Left colon (tissue), 2 donors: ENCODE measurements at places on chromosomes 2 and 18.
A peak's percentile ranks its signal among the peaks of the same experiment; 100 is the strongest.

DNA sequence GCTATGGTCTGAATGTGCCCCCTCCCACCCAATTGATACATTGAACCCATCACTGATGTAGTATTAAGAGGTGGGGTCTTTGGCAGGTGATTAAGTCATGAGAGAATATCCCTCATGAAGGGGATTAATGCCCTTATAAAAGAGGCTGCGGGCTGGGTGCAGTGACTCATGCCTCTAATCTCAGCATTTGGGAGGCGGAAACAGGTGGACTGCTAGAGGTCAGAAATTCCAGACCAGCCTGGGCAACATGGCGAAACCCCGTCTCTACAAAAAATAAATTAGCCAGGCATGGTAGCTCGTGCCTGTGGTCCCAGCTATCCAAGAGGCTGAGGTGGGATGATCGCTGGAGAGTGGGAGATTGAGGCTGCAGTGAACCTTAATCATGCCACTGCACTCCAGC, 14.3 kb downstream of the POLR2D start:
- DNase-seq, result no peak

DNA sequence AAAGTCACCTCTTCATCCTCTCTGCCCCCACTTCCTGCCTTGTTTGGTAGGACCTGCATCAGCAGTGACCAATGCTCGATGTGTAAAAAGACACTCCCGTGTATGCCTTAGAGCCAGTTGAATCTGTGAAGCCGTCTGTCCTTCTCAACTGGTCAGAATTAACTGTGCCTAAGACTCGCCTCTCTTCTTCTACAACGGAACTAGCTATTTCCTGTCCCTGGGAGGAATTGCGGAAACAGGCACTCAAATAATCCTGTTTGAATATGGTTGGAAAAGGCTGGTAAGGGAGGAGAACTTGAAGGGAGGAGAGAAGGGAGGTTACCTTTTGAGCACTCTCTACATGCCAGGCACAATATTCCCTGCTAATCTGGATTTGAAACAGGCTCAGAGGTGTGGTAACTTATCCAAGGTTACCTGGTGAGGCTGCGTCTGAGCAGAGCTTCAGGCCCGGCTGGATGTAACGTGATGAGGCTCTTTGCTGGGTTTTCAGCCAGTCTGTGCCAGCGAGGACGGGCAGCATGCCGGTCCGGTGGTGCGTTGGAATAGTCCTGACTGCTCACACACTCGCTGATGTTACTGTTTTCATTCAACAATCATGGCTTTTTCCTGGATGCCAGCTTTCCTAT, 127.0 kb downstream of the FAM168B start:
- DNase-seq, result no peak

- DNase-seq, result no peak
Measured at GRCh38 chr18:73296686-73297085, 428.9 kb upstream of the NETO1 start.

GRCh38 chr18:50862401-50862800, 16.5 kb upstream of the ME2 start:
- DNase-seq, result no peak

DNA sequence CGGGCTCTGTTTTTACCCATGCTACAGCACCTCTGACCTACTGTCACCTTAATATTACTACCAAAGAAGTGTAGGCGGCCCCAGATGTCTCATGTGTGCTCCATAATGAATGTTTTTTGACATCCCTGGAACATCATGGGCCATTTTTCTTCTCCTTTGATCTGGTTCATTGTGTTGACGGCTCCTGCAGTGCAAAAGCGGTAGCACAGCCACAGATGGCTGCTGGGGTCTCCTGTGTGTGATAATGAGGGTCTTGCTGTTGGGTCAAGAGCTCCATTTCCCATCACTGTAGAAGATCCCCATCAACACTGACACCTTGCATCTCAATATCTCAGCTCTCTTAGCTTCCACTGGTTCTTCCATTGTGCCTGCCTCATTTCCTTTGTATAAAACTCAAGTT, 95.0 kb downstream of the CDH20 start:
- DNase-seq, result no peak

- no peak for DNase-seq
Measured at GRCh38 chr2:23269747-23270146, 115.2 kb upstream of the KLHL29 start.

GRCh38 chr18:50717563-50717962, 102.3 kb downstream of the MRO start:
- no peak for DNase-seq

DNA sequence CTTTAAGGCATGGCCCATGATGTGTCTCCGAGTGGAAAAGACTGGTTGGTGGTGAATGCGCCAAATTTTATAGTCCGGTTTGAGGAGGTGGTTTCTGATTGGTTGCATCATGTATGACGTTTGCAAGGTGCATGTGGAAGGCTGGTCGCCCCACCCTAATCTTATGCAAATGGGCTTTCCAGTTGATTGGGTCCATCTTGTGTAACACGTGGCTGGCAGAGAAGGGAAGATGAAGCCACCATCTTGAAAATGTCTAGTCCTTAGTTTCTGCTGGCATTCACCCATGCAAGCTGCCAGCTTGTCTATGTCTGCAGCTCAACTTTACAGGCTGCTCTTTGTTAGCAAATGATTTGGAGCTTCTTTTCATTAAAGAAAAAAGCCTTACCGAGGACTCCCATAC, 132.2 kb downstream of the PIK3C3 start:
- DNase-seq, result no peak

GRCh38 chr2:179843541-179843940, 17.9 kb downstream of the ZNF385B start:
- no peak for DNase-seq

DNA sequence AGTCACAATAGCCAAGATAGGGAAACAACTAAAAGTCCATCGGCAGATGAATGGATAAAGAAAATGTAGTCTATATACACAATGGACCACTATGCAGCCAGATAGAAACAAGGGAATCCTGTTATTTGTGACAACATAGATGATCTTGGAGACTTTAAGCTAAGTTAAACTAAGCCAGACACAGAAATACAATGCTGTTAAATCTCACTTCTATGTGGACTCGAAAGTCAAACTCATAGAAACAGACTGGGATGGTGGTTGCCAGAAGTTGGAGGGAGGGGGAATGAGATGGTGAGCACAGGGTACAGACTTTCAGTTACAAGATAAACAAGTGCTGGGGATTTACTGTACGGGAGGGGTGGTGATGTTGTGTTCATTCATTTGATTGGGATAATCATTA, 5.4 kb upstream of the CNDP1 start:
- no peak for DNase-seq

- no peak for DNase-seq
Measured at GRCh38 chr2:70513738-70514137, 39.9 kb downstream of the TGFA start.

GRCh38 chr2:49004036-49004626, 150.2 kb downstream of the FSHR start:
- no peak for DNase-seq

GRCh38 chr2:217277646-217278398, 418.0 kb upstream of the TNP1 start:
- DNase-seq, result peak; percentile 36

DNA sequence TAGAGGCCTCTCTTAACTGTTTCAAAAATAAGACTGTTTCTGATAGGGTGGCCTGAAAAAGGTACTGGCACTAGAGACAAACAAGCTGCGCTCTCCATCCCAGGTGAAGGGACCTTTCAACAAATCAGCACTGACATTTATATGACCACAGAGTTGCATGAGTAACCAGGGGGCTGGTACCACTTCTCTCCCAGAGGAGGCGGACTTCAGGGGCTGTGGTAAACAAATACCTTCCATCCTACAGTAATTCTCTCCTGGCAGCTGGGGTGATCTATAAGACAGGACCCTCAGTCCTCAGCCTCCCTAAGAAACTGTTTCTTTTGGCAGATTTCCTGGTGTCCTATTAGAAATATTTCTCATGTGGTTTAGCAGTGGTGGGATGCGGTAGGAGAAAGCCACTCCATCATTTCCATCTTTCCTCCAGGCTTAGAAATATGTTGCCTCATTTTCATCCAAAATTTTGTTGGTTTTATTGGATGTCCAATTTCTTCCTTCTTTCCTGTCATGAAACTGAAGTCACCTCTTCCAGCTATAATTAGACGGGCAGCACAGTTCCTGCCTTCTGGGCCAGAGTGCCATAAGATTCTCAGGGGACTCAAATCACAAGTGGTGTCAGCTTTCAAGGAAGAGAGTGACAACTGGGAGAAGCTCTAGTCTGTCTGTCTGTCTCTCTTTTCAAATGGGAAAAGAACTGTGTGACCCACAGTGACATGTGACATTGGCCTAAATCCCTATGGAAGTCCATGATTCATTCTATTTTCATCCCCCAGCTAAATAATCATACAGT, 96.4 kb downstream of the CYRIA start:
- no peak for DNase-seq

GRCh38 chr2:8676921-8677645, 4.8 kb upstream of the ID2 start:
- no peak for DNase-seq

DNA sequence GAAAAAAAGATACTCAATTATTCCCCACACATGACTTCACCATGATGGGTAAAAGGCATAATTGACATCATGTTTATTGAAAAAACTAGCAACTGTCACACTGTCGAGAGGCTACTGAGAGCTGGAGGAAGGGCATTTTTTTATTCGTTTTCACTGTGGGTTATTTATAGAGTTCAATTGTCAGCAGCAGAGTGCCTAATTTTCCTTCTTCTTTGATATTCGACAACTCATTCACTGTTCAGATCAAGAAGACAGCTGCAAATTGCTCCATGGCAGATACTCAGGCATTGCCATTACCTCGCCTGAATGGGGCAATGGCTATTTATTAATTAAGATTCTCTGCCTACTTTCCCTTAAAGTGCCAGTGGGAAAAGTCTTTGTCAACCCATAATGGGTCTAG, 197.5 kb upstream of the NRP2 start:
- no peak for DNase-seq

DNA sequence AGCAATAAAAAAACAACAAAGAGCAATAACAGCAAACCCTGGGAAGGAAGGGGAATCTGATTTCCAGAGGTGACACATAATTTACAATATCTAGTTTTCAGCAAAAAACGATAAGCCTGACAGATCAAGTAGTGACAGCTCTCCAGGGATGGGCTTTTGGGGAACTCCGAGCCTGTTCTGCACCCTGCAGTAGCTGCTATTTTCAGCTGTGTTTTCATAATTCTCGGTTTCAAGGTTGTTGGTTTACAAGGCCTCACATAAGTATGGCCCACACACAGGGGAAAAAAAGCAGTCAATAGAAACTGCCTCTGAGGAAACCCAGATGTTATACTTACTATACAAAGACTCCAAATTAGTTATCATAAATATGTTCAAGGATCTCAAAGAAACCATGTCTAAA, 67.7 kb upstream of the CTLA4 start:
- no peak for DNase-seq

DNA sequence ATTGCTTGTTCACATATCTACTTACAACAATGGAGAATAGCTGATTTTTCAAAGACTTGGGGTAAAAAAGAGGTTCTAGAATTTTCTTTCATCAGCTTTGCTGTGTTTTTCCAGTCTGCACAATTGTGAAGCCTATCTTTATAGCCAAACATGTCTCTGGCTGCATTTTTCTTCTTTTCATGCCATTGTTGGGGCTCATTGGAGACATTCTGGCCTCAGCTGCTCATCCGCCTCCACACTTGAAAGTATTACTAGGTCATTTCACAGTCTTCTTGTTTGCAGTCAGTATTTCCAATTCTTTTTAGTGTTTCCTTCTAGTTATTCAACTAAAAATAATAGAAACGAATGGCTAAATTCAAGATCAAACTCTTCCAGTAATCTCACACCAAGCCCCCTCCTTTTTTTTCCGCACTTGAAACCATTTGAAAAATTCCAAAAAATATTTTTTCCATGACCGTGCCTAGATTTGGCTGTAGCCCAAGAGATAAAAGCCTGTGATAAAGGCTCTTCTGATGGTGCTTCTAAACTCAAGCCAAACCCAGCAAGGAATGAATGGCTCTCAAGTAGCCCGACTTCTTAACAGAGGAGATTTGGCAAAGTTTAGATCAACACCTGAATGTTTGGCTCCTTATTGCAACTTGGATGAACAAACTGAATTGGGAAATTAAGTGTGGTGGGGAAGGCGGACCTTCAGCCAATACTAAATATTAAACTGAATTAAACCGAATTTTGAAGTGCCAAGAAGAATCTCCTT, 103.4 kb downstream of the NRP2 start:
- no peak for DNase-seq

GRCh38 chr2:12006850-12007249, 260.4 kb downstream of the LPIN1 start:
- DNase-seq, result no peak

- no peak for DNase-seq
Measured at GRCh38 chr2:67642046-67642382, 244.9 kb downstream of the ETAA1 start.

DNA sequence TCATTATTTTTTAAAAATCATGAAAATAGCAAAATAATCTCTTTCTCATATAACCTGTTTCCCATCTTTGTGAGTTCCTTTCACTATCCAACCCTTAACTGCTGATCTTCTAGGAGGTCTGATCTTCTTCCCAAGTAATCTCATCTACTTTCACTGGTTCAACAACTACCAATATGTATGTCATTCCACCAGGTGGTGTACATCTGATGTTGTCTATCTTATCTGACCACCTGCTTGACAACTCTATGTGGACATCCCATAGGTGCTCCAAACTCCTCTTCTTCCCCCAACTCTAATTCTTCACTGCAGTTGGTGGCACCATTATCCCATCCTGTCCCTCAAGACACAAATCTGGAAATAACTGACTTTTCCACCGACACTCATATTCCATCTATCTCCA, 62.5 kb downstream of the FAM228A start:
- no peak for DNase-seq

DNA sequence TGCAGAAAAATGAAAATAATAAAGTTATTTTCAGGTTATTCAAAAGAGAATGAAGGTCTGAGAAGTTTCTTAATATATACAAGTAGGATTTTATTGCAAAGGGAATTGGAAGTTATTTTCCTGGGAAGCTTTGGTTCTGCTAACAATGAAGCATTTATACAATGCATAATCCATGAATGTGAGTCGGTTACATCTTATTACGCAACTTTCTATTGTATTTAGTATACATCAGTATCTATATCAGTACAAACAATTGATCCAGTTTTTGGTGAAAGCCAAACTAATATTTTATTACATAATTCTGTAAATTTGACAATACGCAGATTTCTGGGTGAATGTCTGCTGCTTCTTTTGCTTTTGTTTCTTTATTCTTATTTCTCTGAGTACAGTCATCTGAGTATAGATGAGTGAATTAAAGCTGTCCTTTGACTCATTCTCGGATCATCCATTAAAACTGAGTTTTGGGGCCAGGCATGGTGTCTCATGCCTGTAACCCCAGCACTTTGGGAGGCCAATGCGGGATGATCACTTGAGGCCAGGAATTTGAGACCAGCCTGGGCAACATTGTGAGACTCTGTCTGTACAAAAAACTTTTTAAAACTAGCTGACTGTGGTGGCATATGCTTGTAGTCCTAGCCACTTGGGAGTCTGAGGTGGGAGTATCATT, 108.5 kb downstream of the SOCS6 start:
- no peak for DNase-seq

DNA sequence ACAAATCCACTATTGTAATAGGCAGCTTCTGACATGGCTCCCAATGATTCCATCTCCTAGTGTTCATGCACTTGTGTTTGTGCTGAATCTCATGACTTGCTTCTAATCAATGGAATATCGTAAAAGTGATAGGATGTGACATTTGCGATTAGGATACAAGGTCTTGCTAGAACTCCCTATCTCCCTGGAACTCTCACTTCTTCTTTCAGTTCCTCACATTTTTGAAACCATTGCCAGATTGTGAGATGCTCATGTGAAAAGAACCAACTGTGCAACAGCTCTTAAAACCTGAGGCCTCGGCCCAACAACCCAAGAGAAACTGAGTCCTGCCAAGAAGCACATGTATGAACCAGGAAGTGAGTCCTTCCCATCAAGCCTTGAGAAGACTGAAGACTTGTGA, 226.9 kb upstream of the DTNA start:
- no peak for DNase-seq
